Left ventricle myocardium inferior (tissue), 1 donor: ENCODE measurements at places on chromosomes 4 and X. TPM values are rescaled to one million over a fixed set of nuclear protein-coding genes. Genes with fewer than 3 reads are reported as not detected.

PDCL2 gene
- not detected for total RNA-seq

CDS1 gene
- total RNA-seq = 1.3 TPM

IQSEC2 gene
- 17.1 TPM for total RNA-seq

TNIP3 gene
- total RNA-seq = not detected

TLL1 gene
- 1.0 TPM for total RNA-seq

PCDH10 gene
- total RNA-seq = 0.14 TPM

SPANXC gene
- total RNA-seq = not detected

TRO gene
- 1.9 TPM for total RNA-seq
